ENCODE measurements at places on chromosomes 6 and 20. TPM values are rescaled to one million over a fixed set of nuclear protein-coding genes. Genes with fewer than 3 reads are reported as not detected.

DNA sequence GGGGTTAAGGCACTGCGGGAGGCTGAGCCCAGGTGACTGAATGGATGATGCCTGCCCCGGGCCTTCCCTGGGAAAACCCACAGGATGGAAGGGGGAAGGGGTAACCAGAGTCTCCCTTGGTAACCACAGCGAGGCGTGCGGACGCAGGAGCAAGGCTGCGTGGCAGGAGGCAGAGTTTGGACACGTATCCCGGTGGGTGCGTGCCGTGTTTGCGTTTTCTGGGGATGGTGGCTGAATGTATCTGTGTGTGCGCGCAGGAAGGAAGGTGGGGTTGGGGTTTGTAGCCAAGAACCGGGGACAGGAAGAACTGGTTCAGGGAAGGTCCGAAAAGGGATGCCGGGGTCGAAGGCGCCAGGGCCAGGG lies 1.8 kb downstream of the MDGA1 start:
- no peak for DNase-seq

The MEI4 gene
- not detected for total RNA-seq

DNA sequence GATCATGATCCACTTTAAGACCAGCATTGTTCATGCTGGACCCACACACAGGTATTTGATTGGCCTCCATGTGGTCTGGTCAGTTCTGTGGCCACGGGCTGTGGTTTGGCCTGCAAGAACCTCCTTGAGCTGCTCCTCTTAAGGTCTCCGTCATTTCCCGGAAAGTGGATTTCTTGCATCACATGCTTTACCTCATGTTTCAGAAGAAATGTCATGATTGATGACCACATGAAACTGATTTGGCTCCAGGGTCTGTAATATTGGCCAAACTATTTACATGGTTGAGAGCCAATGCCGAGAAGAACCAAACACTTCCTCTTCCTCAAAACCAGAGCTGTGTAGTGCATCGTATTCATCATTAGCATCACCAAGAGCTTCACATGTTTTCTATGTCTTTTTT lies 13.2 kb upstream of the RSPH3 start:
- DNase-seq = no peak

The DEFB127 gene
- not detected for total RNA-seq

DNA sequence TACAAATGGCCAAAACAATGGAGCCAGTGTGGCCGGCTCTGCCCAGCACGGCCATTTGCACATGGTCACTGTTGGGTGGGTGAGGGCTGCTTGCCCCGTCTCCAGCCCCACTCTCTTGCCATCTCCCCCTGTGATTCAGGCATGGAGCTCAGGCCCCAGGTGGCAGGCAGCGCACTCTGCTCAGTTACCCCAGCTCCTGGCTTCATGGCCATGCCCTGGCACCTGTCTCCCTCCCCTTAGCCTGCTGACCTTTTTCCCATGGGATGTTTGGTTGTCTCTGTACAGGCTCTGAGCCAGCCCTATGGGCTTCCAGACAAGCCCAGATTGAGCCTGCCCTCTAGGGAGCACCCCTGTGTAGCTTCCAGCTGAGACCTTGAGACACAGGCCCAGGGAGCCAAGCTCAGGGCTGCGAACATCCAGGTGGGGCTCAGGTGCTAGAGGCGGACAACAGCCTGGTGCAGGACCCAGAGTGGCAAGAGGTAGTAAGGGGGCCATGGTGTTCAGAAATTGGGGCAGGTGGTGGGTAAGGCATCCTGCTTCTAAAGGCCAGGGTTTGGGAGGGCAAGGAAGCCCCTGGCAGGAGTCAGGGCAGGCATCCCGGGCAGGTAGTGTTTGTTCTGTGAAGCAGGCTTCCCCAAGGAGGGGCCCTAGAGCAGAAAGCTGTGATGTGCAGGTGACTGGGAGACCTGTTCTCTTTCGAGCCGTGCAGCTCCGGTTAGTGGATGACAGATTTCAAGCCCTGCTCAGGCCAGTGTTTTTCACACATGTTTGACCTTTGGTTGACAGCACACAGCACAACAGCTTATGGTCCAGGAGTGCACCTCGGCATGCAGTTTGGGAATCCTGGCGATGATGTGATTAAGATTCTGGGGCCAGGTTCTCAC lies 17.7 kb downstream of the SYNJ2 start:
- DNase-seq = no peak

GRCh38 chr6:152775428-152775827 lies 24.8 kb downstream of the VIP start:
- DNase-seq = no peak

The TAGAP gene
- total RNA-seq = 28.8 TPM

DNA sequence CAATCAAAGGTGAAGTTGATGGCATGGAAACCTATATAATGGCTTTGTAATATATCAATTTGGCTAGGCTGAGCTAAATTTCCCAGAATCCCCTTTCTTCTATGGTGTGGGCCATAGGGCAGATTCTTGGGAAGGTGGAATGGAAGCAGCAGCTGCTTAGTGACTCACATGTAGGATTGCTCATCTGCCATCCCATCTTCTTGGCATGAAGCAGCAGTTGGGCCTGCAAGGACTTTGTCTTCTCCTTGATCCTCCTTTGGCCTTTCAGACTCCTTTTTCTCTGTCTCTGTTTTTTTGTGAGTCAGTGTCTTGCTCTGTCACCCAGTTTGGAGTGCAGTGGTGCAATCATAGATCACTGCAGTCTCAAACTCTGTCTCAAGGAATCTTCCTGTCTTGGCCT lies 52.6 kb upstream of the CEP162 start:
- no peak for DNase-seq

DNA sequence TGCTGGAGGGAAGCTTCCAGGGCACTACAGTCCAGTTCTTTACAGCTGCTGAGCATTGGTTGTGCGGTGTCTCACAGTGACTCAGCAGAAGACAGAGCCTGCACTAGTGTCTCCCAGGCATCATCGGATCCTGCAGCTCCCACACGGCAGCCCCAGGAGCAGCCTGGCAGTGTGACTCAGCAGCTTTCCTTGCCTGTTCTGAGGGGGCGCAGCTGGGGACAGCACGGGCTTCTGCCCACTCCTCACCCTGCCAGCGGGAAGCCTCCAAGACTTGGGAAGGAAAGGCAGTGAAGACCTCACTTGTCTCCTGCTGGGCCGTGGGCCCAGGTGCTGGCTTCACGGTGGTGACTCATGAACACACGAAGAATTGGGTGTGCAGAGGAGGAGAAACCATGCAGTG lies 165.4 kb downstream of the SYNDIG1 start:
- no peak for DNase-seq

GRCh38 chr6:20699402-20699801 lies 165.1 kb downstream of the CDKAL1 start:
- no peak for DNase-seq

GRCh38 chr6:150670311-150670710 lies 70.6 kb downstream of the PLEKHG1 start:
- DNase-seq = no peak

DNA sequence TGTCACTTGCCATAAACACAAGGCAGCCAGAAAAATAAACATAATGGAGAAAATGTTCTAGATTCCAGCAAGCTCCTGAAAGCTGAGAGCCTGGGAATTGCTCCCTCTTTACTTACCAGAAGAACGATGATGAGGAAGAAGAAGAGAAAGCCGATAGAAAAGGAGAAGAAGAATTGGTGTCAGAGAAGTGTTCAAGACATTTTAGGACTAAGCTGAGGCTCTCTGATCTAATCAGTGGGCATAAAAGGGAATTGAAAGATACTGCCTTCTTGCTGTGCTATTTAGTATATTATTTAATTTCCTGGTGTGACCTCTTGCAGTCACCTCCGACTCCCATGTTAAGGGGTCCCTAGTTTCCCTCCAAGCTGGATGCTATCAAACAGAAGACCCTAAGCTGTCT lies 316.6 kb upstream of the JARID2 start:
- DNase-seq = no peak

GRCh38 chr6:6680526-6680925 lies 92.0 kb downstream of the LY86 start:
- no peak for DNase-seq

DNA sequence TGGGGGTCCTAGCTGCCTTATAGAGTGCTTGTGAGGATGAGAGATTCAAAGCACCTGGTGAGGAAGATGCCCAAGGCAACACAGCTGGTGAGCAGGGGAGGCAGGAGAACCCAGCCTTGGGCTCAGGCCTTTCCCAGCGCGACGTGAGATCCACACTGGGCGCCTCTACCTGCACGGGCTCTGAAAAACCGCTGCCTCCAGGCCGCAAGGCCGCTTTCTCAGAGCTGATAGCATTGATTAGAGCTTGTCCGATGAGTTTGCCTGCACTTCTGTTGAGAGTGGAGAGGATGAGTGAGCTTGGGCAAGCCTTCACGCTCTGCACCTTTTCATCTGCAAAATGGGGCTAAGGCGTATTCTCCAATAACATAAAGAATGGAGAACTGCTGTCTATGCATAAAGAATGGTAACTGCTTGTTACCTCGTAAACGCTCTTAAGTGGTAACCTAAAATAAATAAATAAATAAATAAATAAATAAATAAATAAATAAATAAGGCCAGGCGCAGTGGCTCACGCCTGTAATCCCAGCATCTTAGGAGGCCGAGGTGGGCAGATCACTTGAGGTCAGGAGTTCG lies 916 bp downstream of the PABPC1L start:
- no peak for DNase-seq

DNA sequence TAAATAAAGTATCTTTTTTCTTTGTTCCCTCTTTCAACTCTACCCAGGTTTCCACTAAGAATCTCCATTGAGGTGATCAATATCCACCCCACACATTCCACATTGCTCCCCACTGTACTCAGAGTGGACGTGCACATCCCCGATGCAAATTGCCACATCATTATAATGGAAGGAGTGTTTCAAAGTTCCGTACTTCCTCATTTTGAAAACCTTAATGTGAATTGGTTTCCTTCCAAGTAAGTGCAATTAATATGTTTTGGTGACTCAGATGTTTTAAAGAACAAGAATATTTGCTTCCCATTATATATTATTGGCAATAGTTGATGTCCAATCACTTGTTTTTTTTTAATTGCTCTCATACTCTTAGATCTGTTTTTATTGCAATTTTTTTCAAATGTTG lies 463.6 kb downstream of the HACE1 start:
- DNase-seq = no peak

DNA sequence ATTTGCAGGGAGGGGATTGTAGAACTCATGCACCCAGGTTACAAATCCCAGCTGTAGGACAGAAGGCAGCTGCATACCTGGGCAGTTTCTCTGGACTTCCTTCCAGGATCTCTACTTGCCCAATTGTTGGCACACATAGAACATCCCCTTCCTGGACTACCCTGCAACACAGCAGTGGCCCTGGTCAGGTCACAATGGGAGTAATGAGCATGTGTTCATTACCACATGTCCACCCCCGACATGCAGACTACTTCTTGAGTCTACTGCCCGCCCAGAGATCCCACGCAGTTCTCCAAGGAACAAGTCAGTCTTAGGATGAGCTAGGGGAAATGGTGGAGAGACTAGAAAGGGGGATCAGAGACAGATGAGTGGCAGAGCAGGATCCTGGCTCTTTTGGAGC lies 5.1 kb downstream of the PEX6 start:
- DNase-seq = no peak

- DNase-seq = no peak
Measured at GRCh38 chr6:105618247-105618646, 215.4 kb upstream of the PREP start.

The SRSF3 gene
- total RNA-seq = 456 TPM

DNA sequence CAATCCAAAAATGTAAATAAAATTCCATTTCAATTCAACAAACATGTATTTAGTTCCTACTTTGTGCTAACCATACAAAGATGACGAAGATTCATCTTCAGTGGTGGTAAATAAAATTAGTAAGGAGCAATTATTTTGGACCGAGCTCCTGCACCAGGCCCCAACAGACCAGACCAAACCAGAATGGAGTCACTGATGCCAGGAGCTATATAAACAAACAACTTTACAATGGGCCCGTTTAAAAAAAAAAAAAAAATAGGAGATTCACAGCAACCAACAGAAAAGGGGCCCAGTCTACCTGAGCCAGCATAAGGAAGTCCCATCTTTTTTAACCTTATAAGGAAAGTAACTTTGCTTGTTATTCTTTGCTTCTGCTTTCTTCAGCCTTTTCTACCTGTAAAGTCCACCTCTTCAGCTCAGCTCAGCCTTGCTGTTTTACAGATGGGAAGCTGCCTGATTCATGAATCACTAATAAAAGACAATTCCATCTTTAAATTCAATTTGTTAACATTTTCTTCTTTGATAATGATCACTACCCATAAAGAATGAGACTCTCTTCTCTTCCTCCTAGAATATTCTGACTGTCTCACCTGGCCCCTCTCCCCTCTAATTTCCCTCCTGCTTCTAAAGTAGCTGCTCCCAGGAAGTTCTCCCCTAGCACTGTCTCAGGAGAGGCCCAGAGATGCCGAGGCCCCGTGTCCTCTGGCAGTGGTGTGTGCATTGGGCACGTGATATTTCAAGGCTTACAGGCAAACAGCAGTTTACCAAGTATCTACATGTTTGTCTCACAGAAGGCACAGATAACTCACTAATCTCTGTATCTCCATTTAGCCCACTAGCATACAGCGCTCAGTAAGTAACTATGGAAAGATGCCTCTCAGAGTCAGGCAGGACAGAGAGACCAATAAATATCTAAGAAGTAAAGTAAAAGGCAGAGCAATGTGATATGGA lies 8.4 kb downstream of the MBOAT1 start:
- DNase-seq = no peak

GRCh38 chr20:46004889-46005473 lies 3.7 kb upstream of the MMP9 start:
- DNase-seq = no peak

The RIPOR3 gene
- total RNA-seq = not detected

DNA sequence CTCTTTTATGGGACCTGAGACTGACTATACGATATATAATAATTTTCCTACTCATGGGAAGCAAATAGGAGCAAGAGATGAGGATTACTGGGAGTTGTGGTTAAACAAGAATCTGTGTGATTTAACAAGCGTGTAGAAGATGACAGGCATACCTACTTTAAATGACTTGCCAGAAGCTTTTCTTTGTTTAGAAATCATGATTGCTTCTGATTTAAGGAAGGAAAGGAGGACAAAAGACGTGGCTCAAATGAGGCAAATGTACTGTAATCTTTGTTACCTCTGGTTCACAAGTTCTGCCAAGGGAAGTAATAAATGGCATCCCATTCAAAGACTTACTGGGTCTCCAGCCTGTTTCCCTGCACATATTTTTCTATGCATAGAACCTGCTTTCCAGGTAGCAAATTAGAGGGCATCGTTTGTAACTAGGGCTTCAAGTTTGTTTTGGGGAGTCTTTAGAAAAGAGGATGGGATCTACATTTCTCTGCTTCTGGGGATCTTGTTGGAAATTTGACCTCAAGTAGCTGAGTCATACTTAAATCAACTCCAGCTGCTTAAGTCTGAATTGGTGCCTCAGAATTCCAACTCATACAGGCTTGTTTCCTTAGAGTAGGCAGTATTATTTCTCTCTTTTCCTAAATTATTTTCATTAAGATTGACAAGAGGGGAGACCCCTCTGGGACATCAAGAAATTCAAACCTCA lies 2.9 kb upstream of the TRMT11 start:
- DNase-seq = no peak

DNA sequence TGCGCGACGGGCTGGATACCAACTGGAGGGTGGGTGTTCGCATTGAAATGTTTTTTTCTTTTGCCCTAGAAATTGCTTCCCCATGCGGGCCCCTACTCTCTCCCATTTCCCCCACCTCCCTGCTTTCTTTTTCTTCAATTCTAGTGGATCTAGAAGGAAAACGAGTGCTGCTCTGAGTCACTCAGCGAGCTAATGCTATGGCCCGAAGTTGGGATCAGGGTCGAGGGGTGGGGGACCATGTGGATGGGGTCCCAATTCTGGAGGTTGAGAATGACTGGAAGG lies 71.5 kb downstream of the SOX4 start:
- DNase-seq = no peak

The ADTRP gene
- total RNA-seq = 1.7 TPM

The LSM2 gene
- 117 TPM for total RNA-seq

All from GM12878 (cell line).